Esophagus squamous epithelium (tissue), 5 donors: ENCODE measurements at places on chromosomes 7 and 10.

- DNase-seq = no peak
Measured at GRCh38 chr10:130453721-130454542, 317.7 kb downstream of the GLRX3 start.

GRCh38 chr10:126387931-126388911 lies at the start of gene ADAM12:
Gene ADAM12, minus strand, starts transcription at chr10:126388477. Its CDS starts 332 bp downstream, at chr10:126388145.
- no peak for DNase-seq

DNA sequence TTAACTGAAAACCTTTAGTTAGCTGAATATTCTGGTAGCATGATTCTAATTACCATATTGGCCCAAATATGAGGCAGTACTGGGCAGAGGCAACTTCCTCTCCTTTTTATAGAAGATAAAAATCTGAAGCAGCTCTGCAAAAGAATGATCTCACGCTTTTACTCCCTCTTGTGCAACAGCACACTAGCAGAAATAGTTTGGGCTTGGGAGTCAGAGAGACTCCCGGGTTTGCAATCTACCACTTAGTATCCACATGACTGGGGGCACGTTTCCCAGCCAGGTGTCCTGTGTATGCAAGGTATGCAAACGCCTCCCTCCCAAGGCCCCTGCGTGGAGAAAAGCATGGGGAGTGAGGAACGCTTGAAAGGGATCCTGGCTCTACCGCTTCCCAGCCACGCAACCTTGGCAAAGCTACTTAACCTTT lies 47.2 kb upstream of the RHEB start:
- no peak for DNase-seq

DNA sequence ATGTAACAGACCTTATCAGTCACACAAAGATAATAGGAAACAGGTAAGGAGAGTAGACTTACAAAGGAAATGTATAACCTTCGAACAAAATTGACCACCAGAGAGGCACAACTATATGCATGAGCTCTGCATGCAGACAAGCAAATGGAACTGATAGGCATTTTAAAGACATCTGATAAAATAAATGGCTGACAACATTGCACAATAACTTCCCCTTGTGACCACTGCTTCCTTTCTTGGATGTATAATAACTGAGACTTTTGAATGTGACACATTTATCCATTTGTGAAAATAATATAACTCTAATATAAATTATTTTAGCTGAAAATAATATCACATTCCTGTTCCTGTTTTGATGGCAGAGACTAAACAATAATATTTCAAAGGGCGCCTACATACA lies 654.2 kb upstream of the STEAP1 start:
- DNase-seq = no peak

DNA sequence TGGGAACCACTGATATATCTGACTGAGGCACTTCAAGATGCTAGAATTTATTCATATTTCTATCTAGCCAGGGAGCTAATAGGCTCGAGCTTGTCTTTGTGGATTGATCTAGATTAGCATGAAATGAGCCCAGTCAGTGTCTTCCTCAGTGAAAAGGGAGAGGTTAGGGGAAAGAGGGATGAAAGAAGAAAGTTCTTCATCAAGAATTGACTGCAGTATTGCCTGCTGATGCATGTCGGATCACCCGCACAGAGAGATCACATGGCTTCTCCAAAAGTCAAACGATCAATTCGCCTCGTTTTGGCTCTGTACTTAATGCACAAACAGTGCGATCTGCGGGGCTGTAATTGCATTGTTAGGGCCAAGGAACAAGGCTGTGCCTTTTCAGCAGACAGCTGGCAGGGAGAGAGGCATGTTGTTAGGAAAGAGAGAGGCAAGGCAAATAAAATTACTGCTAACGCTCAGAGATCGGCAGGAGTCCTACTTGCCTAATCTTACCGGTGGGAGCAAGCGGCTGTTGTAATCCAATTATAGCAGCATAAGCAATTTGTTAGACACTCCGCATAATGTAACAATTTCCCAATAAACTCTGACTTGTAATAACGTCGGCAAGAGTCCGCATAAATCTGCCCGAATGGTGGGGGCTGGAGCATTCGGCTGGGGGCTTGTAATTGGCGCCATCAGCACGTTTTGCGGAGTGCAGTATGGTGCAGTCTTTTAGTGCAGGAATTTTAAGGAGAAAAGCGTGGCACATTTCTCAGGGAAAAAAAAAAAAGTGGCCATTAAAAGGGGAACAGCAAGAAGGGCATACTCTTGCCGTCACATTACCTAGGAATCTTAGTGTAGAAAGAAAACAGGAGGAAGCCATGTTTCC lies 102.1 kb downstream of the POLL start:
- DNase-seq = no peak
